Pons (tissue), 1 donor: ENCODE measurements at places on chromosomes 13 and 19.

DNA sequence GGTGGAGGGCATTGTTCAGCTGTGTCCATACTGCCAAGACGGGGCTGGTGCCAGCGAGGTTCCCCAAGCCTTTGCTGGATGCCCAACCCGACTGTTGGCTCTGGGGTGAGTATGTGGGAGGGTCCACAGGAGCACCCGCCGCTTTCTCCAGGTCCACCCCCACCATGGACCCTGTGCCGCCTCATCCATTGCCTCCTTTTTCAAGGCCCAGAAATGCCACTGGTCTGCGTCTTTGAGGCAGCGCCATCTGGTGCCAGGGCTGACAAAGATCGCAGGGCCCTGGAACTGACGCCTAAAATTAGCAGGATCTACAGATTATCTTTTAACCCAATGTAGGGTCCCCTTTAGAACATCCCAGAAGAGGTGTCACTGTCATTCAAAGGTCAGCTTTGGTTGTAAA, 34.6 kb downstream of the NFIX start:
- peak; percentile 86 for DNase-seq

- DNase-seq = no peak
These were observed 909 bp downstream of the RFXANK start for GRCh38 chr19:19192910-19193423.

- DNase-seq = no peak
These were observed 422.3 kb upstream of the GPC6 start for GRCh38 chr13:92804346-92804745.

DNA sequence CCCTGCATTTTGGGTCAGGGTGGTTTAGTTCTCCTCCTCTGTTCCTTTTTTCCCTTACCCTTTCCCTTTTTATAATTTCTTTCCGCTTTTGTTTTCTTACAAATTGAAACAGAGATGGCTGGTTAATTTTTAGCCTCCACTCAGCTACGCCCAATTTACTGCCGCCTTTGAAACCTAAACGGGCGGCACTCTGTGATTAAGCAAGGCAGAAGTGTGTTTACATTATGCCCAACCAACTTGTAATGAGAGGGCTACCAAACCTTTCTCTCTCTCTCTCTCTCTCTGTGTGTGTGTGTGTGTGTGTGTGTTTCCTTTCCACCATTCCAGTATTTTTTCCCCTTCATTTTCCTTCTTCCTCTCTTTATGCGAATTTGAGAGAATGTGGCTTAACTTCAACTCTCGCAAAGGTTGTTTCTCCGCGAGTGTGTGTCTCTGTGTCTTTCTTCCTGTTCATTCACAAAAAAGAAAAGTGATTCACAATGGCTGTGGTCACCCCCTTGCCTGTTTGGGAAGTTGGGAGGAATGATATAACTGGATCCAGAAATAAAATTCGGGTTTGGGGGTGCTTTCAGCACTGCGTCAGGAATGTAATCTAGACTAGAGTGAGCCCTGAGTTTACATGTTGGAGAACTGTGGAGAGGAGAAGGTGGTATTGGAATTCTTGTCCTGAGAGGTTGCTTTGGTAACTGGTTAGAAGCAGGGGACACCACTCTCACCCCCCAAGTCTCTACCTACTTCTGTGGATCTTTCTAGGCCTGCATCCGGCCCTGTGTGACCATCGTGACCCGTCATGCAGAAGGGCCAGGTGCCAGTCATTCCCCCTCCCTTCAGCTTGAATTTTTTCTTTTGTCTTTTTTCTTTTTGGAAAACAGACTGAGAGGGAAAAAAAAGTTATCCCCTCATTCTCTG, 31.4 kb downstream of the NFIX start:
- DNase-seq = peak; percentile 70

- DNase-seq = no peak
These were observed 7.9 kb upstream of the PDE4A start for GRCh38 chr19:10412257-10412977.

DNA sequence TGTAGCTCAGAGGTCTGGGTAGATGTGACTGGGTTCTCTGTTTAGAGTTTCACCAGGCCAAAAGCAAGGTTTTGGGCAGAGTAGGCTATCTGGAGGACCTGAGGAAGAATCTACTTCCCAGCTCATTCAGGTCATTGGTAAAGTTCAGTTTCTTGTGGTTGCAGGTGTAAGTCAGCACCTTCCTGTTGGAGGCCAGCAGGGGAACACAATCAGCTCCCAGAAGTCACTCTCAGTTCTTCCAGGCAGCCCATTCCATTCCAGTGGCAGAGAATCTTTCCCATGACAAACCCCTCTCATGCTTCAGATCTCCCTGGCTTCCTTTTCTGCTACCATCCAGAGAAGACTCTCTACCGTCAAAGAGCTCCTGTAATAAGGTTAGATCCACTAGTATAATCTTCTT, 176.2 kb upstream of the UFM1 start:
- no peak for DNase-seq

GRCh38 chr13:43094901-43095300, 71.5 kb downstream of the DNAJC15 start:
- no peak for DNase-seq

DNA sequence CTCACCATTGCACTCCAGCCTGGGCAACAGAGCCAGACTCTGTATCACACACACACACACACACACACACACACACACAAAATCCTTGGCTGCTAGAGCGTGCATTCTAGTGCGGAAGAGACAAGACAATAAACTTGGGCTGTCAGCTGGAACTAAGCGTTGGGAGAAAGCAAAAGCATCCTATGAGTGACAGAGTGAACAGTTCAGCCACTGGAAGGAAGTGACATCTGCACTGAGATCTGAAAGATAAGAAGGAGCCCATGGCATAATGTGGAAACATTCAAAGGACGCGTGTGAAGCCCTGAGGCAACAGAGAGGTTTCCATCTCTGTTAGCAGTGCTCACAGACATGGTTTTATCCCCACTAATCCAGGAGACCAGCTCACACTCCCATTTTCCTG, 3.5 kb upstream of the SLC1A5 start:
- no peak for DNase-seq

DNA sequence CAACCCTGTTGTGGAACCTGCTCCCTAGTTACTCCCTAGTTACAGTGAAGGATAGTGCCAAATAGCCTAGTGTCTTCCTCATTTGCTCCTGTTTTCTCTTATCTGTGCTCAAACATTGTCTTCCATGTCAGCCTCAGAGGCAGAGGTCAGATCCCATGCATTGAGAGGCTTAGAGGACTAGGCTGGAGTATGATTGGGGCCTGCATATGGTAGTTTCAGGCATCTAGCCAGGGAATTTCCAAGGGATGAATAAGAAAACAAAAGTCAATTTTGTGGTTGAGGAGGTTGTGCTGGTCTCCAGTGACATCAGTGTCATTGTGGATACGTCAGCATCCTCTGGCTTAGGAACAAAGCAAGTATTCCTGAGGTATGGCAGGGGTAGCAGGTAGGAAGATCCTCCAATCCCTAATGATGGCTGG, 9.4 kb downstream of the ZNF546 start:
- no peak for DNase-seq

DNA sequence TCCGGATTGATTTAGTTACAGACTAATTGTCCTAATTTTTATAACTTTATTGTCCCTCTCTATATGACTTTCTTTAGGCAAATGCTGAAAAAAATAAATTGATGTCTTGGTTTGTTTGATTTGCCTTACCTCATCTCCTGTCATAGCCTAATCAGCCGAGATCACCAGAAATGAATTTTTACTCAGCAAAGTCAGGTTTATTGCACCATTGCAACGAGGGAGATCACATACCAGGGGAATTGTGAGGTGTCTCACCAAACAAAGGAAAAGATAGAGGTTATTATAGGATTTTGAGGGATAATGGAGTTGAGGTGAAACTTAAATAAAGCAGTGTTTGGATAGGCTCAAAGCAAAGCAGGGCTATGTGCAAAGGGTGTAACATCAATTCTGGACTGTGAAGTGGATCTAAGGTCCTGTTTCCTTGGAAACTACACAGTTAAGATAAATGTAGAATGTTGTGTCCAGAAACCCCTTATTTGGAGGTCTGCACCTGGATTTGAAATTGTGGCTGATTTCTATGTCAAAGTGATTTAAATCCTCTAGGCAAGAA, 372.6 kb downstream of the OXGR1 start:
- no peak for DNase-seq

- DNase-seq = no peak
These were observed 314.8 kb downstream of the ZNF536 start for GRCh38 chr19:30686826-30687566.
